HT-29 (cell line): ENCODE measurements at places on chromosomes 7 and 10. TPM values are rescaled to one million over a fixed set of nuclear protein-coding genes. Genes with fewer than 3 reads are reported as not detected.

CCM2 gene
- total RNA-seq: 69.8 and 90.2 TPM in 2 replicates

PON3 gene
- 2.2 and 3.6 TPM in 2 replicates for total RNA-seq

GRCh38 chr10:125631806-125632205, 51.2 kb downstream of the TEX36 start:
- no peak for DNase-seq

- DNase-seq: no peak
Observed at GRCh38 chr10:127315888-127316287, 119.5 kb upstream of the INSYN2A start.

- DNase-seq: no peak
Observed at GRCh38 chr7:43242628-43243255, 130.3 kb downstream of the HECW1 start.

DNA sequence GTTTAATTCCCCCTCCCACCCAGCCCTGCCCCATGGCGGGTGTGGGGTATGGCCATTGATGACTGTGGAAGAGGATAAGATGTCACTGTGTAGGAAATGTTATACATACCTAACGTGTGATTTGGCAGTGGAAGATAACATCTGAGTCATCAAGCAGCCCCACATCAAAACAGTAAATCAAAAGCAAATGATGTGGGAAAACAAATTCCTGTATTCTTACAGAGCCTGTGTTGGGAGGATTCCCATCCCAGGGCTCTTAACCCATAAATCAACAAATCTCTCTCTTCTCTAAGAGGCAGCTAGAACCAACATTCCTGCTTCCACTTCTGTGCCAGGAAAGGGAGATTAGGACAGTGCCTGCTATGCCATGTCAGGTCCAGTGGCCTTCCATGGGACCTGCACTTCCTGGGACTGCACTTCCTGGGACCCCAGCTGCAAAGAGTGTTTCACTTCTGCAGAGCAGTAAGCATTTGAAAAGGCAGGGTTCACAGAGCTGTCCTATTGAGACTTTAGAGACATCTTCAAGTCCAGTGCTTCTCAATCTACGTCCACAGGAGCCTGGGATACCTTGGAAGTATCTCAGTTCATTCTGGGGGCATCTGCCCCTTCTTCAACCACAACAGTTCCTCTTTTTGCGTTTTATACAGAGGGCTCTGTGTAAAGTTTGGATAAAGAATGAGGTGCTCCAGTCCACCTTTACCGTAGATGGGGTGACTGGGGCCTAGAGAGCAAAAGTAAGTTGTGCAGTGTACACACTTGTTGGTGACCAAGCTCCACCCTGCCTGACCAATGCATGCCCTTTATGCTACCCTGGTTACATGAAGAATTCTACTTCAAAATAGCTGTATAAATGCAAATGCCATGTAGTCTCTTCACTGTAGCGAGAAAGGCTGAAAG, 45.7 kb downstream of the ATXN7L1 start:
- DNase-seq: peak; percentile 78

- DNase-seq: no peak
Observed at GRCh38 chr10:126931544-126931943, 26.3 kb downstream of the DOCK1 start.

- no peak for DNase-seq
Observed at GRCh38 chr7:34067005-34067778, 161.9 kb downstream of the BMPER start.

DNA sequence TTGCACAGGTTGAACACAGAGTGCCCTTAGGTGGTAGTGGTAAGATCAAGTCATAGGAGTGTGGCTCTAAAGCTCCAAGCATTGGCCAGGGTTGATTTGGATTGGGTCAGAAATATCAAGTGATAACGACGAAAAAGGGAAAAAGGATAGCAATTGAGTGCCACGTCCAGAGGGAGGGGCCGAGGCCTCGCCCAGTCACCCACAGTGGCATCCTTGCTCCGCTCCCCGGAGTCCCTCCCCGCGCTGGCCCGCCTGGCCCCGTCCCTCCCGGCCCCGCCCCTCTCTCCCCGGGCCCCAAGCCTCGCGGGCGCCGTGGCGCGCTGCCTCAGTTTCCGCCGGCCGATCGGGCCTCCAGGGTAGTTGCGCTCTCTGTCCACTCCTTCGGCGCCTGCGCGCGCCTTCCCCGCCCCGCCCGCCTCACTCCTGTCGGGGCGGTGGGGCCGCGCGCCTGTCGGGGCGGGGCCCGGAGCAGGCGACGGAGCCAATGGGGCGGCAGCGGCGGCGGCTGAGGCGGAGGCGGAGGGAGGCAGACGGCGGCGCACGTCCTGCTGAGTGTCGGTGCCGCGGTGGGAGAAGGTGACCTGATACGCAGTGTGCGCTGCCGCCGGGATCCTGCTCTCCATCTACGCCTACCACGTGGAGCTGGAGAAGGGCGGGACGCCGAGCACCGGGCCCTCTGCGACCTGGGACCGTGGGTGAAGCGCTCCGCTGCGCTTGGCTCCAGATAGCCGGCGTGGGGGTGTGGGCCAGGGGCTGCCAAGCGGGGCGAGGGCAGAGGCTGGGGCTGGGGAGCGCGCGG, 209.1 kb upstream of the ZNF722 start:
- DNase-seq: no peak
